ENCODE measurements at places on chromosomes 4 and X. TPM values are rescaled to one million over a fixed set of nuclear protein-coding genes. Genes with fewer than 3 reads are reported as not detected.

DNA sequence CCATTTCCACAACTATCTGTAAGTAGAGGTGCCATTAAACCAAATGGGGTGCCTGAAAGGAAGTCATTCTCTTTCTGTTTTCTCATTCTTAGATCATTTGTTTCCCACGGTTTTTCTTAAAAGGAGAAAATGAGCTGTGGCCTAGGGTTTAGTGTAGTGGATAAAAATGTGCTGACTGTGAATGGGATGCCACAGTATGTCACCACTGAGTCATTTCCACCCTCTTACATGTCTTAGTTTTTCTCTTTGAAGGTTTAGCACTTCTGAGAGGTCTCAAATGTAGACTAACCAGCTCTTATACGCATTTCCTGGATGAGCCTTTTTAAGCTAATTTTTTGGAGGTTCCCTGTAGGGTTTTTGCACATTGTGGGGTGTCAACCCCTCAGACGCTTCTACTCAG lies 244.5 kb upstream of the SPANXN1 start:
- no peak for DNase-seq

GRCh38 chrX:100289066-100289558 lies 121.0 kb downstream of the PCDH19 start:
- DNase-seq: no peak

DNA sequence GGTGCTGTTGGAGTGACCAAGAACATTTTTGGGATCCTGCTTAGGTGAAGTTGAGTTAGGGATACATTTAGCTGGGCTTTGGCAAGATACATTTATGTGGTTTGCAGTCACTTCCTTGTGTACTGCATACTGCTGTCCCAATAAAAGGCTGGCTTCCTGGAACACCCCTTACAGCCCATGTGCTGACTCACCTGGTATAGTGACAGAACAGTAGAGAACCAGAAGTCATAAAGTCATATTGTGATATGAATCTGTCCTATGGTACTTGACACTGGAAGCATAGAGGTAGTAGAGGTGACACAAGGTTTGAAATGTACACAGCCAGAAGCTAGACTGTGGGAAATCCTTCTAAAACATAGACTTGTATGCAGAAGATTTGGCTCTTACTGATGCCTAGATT lies 55.3 kb upstream of the SLC25A43 start:
- DNase-seq: no peak

- DNase-seq: no peak
Observed at GRCh38 chr4:168930413-168931196, 79.5 kb downstream of the CBR4 start.

DNA sequence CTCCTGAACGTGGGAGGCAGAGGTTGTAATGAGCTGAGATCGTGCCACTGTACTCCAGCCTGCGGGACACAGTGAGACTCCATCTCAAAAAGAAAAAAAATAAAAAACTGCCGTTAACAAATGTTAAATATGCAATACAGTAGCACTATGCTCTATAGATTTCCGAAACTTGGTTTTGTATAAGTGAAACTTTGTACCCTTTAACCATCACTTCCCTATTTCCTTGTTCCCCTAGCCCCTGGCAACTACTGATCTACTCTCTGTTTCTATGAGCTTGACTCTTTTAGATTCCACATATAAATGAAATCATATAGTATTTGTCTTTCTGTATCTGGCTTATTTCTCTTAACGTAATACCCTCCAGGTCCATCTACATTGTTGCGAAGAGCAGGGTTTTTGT lies 74.1 kb downstream of the TAB3 start:
- no peak for DNase-seq

DNA sequence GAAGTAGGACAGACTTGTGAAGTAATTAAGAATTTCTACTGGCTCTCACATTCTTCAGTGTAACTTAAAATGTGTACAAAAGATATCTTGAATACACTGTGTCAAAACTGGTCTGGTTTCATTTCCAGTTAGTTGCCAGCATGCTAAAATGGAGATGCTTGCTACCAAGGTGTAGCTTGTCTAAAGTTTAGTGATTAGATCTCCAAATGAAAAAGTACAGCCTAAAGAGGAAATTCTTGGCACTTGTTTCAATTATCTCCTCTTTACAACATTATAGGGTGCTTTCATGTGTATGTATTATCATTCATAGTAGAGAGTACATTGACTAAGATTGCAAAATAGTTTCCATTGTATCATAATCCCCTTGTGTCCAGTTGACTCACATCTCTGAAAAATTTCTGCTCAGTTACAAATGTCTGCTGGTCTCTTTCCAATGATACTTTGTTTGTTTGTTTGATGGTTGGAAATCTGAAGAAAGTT lies 97.3 kb upstream of the SPRY1 start:
- DNase-seq: no peak

- no peak for DNase-seq
Observed at GRCh38 chr4:141730805-141731204, 94.4 kb downstream of the IL15 start.

- no peak for DNase-seq
Observed at GRCh38 chrX:123083924-123084323, 100.2 kb upstream of the GRIA3 start.

- no peak for DNase-seq
Observed at GRCh38 chr4:112680996-112681395, 44.1 kb downstream of the LARP7 start.

DNA sequence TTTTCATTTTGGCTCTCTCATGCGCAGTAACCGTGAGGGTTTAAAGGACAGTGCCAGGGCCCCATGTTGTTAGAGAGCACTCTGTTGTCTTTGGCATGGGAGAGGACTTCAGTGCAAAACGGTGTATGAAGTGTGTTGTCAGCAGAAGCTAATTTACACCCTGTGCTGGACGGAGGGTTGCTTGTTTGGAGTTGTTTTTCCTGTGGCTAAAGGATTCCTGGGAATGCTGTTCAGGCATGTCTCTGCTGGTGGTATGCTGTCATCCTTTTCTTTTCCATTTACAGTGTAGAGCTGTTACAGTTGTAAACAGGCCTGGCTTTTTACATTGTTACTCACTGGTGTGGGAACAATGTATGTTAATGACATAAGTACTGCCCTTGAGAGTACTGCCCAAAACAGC lies 206.3 kb downstream of the CBR4 start:
- DNase-seq: no peak

DNA sequence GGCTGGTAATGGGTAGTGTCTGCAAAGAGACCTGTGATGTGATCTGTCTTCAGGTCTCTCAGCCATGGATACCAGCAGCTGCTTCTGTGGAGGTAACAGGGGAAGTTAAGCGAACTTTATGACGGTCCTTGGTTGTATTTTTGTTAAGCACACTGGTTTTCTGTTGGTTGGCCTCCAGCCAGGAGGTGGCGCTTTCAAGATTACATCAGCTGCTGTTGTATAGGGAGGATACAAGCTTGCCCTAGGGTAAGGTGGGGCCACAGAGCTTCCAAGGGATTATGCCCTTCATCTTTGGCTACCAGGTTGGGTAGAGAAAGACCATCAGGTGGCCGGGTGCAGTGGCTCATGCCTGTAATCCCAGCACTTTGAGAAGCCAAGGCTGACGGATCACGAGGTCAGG lies 834.2 kb upstream of the GALNTL6 start:
- DNase-seq: no peak

GRCh38 chrX:150547375-150548115 lies 20.9 kb upstream of the MTM1 start:
- no peak for DNase-seq

GRCh38 chrX:50000937-50001542 lies 78.6 kb downstream of the CLCN5 start:
- DNase-seq: no peak

DNA sequence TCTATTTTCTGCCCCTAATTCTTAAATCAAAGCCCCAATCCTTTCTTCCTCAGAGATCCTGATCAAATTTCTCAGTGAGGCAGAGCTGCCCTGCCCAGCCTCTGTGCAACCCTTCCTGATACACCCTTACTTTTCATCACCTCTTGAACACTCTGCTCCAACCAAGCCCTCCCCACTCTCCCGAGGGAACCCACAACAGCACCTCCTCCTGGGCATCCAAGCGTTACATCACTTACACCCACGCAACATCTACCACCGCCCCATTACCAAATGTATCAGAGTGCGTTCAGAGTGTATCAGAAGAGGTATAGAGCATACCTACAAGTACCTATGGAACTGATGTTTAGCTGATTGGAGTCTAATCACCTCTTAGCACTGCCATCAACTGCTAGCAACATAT lies 186.5 kb downstream of the RAP1GDS1 start:
- DNase-seq: no peak

DNA sequence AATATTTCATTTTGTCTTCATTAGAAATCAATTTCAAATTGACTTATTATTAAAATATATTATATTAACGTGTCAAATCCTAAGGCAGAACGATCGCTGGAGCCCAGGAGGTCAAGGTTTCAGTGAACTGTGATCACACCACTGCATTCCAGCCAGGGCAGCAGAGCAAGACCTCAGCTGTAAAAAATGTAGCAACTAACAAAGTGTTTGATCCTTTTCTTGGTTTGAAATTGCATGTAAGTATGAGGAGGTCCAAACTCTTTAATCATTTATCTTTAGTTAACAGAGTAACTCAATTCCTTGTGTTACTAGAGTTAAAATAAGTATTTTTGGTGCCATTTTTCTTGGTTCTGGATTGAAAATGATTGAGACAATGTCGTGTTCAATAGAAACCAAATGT lies 1033.9 kb downstream of the NLGN4X start:
- no peak for DNase-seq

- DNase-seq: no peak
Observed at GRCh38 chr4:47848041-47848440, 10.2 kb upstream of the CORIN start.

- DNase-seq: no peak
Observed at GRCh38 chrX:44489515-44489914, 53.1 kb downstream of the FUNDC1 start.

DNA sequence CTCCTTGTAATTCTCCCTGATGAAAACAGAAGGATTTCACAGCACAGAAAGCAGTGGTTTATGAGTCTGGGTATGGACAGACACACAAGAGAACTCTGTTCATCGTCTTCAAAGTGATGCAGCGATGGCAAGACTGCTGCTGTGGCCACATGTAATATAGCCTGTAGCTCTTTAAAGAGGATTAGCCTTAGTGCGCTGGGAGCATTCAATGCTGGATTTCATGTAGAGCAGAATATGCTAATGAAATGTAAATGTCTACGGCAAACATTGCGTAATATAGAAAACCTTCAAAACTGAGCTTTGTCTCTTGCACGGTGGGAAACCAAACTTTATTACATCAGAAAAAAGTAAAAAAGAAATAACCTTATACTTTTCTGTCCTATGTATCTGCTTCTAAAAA lies 42.9 kb downstream of the ALPK1 start:
- no peak for DNase-seq

DNA sequence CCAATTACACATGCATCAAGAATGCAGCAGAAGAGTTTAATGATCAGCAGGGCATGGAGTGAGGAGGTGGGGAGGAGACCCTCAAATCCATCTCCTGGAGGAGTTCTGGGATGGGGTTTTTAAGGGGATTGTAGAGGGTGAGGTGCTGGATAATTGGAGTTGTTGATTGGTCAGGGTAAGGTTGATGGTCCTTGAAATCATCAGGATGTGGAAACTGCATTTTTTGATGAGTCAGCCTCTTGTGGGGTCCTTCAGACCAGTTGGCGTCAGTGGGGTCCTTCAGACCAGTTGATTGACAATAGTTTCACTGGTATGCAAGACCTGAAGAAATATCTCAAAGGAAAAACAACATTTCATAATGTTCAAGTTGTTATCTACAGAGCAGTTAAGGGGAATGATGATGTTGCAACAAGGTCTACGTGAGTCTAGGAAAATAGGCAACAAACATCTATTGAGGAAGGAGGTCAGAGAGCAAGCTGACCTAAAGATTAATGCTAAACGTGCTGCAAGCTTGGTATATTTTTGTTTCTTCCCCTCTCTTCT lies 88.3 kb downstream of the NRK start:
- no peak for DNase-seq

ITGB1BP2 gene
- 2.9 TPM for total RNA-seq

GPR143 gene
- total RNA-seq: not detected

XK gene
- total RNA-seq: not detected

FRMPD4 gene
- not detected for total RNA-seq

DUX4 gene
- total RNA-seq: not detected

HSD17B11 gene
- total RNA-seq: 36.5 TPM

Measured in CD4-positive, alpha-beta T cell (primary cell).